ENCODE measurements at places on chromosomes 5 and 9.

- no peak for DNase-seq
Measured at GRCh38 chr5:59637884-59638580, 255.5 kb downstream of the PDE4D start.

- no peak for DNase-seq
Measured at GRCh38 chr5:120297616-120298015, 166.5 kb upstream of the PRR16 start.

DNA sequence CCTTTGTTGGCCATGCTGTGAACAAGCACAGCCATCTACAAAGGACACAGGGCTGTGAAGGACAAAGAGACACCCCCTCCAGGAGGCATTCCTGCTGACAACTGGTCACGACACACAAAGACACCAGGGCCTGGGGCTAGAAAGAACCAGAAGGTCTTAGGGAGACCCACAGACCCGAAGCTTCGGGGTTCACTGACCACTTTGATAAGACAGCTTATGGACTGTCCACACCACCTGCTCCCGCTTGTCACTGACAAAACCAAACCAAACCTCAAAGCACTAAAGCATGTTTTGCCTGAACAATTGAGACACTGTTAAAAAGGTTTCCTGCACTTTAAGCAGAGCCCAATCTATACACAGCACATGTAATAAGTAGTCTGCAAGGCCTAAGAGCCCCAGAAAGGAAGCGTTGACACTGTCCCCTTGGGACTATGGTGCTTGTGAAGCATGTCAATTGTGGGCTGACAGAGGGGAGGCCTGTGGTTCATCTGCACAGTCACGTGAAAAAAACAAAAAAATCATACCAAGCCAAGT lies 185.0 kb downstream of the GAPVD1 start:
- DNase-seq, result no peak

DNA sequence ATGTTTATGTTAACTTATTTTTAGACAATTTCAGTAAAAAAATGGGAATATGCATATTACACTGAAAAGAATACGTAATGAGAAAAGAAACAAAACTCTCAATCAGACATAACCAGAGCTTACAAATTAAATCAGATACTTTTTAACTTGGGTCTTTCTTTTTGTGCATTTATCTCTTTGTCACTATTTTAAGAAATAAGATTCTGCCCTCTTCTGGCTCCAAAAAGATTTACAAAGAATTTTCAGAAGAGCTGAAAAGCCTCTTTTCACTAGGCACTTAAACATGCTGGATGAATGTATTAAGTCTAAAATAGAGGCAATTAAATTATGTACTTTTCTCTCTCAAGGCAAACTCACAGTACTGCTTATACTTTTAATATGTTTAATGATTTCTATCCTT lies 55.5 kb downstream of the CEP120 start:
- no peak for DNase-seq

DNA sequence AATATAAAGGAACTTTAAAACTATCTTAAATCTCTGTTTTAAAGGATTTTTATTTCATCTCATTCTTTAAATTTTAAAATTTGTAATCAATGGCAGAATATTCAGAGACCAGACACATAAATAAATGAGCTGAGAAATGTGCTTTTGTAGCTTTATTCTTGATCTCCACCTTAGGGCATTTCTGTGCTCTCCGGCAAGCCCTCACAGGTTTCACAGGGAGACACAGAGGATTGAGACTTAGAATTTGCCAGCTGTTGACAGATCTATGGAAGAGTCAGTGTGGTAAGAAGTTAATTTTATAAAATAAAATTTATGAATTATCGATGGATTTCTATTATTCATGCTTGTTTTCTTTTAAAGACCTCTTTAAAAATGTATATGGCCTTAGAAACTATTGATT lies 206.8 kb downstream of the CD180 start:
- no peak for DNase-seq

DNA sequence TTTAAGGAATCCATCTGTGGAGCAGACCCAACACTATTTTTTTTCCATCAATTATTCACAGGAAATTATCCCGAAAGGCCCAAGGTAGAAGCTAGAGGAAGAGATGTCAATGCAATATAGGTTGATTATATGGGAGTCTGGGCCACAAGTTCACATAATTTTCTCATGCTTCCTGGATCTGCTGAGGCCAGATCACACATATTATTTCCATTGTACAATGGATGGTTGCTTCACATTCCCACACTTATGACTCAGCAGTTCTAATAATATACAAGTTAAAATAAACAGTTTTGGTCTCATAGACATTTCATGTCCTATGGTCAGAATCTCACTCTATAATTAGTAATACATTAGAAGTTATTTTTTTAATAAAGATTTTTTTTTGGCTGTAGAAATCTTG lies 66.0 kb upstream of the PTPRD start:
- no peak for DNase-seq

DNA sequence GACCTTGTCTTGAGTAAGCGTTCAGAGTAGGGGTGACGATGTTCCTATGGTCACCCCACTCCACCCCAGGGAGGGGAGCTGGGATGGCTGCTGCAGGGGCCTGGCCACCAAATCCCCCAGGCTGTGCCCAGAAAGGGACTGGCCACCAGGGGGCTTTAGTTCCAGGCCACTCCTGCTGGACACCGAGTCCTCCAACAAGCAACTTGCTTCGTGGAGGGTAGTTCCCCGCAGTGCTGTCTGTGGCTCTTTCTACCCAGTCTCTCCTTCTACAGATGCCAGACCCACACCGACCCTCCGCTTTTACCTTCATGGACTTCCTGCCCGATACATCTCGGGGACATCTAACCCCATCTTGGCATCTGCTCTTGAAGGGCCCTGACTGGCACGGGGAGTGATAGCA lies 35.7 kb upstream of the GABRP start:
- DNase-seq, result no peak

- DNase-seq, result no peak
Measured at GRCh38 chr5:134245101-134245604, 19.3 kb upstream of the PPP2CA start.

- DNase-seq, result no peak
Measured at GRCh38 chr9:89514956-89515355, 17.0 kb upstream of the SEMA4D start.

DNA sequence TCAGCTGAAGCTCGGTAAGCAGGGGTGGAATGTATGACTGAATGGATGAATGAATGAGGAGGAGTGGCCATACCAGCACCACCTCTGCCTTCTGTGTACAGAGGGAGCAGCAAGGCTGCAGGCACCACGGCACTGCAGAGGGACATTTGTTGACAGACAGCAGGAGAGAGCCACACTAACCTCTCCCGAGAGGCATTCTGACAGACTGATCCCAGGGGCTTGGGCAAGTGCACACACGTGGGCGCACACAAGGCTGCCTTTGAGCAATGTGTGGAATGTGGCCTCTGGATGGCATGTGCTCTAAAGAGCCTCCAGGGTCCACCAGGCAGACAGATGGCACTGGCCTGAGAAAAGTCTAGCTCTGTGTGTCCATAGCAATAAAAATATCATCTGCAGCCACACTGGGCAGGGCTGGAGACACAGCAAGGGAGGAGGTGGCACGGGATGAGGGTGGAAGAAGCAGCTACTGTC lies 111.8 kb downstream of the ACTL7B start:
- no peak for DNase-seq

GRCh38 chr5:130402906-130403305 lies 498.6 kb downstream of the CHSY3 start:
- no peak for DNase-seq

- DNase-seq, result no peak
Measured at GRCh38 chr5:1743061-1743768, 56.4 kb downstream of the MRPL36 start.
